ENCODE measurements at places on chromosomes 3 and 15.

- no peak for DNase-seq
Observed at GRCh38 chr3:81378552-81379293, 382.7 kb downstream of the GBE1 start.

GRCh38 chr3:55169161-55169560 lies 241.3 kb upstream of the LRTM1 start:
- DNase-seq, result no peak

DNA sequence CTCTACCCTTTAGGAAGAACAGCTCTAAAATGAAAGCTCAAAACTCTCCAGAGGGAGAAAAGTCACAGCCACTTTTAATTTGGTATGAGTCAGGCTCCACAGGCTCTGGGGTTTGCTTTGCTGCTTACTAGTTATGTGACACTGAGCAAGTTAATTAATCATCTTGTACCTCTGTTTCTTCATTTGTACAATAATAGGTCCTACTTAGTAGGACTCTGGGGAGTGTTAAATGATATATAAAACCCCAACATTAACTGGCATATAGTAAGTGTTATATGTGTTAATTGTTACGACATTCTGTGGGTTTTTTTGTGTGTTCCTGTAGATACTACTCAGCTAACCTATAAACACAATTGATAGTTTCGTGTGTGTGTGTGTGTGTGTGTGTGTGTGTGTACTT lies 6.6 kb downstream of the ACKR2 start:
- DNase-seq, result no peak

GRCh38 chr15:78873793-78874765 lies 1.4 kb downstream of the MORF4L1 start:
- no peak for DNase-seq

GRCh38 chr3:43583481-43583880 lies 38.3 kb downstream of the ANO10 start:
- no peak for DNase-seq

- DNase-seq, result no peak
Observed at GRCh38 chr15:66564136-66565041, 1.4 kb downstream of the LCTL start.

DNA sequence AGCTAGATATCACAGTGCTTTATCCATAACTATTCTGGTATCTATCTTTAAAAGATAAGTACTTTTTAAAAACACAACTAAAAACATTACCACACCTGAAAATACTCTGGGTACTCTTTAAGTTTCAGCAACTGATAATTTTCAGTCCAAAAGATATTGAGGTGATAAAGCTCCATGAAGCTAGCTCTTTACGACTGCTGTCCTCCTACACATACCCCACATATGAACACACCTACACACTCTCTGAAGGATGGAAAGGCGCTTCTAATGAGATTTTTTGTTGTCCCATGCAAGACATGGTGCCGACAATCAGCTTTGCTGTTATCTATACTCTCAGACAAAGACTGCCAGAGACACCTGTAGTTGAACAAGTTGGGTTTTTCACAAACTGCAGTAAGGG lies 19.1 kb upstream of the TM4SF4 start:
- no peak for DNase-seq

DNA sequence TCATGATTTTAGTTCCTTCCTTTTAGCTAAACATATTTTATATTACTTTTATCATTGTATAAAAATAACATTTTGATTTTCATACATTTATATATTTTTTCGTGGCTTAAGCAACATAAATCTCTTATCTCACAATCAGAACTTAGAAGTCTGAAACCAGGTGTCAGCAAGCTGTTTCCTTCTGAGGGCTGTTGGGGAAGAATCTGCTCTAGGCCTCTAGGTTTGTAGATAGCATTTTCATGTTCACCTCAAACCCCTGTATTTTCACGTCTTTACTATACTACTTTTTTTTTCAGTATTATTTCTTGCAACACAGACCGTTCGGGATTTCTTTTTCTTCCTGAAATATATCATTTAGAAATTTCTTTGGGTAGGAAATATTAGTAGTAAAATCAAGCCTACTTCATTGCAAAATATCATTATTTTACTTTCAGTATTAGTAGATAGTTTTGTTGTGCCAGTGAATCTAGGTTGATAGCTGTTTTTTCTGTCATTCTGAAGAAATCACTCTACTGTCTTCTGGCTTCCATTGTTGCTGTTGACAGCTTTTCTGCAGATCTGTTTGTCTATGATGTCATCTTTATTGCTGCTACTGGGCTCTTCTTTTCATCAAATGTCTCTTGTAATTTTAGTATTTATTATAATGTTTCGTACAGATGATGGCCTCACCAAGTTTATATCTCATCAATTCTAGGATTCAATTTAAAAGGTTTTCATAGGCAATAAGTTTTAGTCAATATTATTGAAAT lies 756.3 kb downstream of the VGLL3 start:
- no peak for DNase-seq
